ENCODE measurements at places on chromosomes 2 and 18.

DNA sequence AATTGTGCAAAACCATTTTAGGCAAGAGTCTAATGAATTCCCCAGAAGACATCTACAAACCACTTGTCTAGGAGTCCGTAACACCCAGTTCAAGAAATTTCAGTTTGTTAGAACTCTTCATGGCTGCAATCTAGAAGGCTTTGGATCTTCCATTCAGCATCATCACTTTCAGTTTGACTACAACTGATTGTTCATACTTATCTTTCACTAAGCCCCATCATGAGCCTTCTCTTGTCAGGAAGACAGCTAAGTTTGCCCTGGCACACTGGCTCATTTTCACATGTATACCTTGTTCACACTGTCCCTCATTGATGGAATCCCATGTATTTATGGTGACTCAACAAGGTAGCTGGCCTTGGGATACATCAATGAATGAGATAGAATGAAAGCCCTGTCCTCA lies 898.4 kb upstream of the CELF4 start:
- DNase-seq: no peak

- DNase-seq: no peak
Measured at GRCh38 chr2:235591921-235592320, 98.1 kb downstream of the AGAP1 start.

DNA sequence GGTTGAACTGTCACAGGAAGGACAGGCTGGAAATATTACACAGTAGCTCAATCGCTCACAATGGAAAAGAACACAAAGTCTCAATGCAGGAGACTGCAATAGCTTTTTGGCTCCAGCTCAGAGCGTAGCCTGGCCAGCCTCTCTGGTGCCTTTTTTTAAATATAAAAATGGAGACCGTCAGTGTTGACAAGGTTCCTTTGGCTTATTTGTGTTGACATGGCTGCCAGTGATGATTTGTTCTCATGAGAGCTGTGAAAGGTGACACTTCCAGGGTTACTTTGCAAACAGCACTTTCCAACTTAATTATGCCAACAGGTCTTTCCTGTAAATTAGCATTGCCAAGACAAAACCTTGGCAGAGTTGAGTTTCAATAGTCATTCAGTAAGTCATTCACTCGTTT lies 70.8 kb downstream of the KCNE4 start:
- DNase-seq: no peak

GRCh38 chr2:45283764-45284620 lies 274.7 kb upstream of the SIX2 start:
- DNase-seq: no peak

DNA sequence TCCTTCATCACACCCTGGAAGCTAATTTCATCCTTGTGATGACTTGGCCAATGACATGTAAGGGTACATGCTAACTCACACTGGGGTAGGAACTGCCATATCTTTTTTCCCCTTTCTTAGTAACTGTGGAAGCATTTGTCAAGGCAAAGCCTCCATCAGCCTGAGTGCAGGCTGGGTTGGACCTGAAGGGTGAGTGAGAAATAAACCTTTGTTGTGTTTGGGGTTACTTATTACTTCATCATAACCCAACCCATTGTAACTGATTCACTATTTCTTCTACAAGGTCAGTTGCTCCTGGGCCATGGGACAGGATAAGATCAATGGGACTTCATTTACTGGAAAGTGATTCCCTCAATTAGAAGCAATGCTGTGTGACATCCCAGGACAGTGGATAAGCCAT lies 108.4 kb downstream of the COL6A3 start:
- DNase-seq: no peak

DNA sequence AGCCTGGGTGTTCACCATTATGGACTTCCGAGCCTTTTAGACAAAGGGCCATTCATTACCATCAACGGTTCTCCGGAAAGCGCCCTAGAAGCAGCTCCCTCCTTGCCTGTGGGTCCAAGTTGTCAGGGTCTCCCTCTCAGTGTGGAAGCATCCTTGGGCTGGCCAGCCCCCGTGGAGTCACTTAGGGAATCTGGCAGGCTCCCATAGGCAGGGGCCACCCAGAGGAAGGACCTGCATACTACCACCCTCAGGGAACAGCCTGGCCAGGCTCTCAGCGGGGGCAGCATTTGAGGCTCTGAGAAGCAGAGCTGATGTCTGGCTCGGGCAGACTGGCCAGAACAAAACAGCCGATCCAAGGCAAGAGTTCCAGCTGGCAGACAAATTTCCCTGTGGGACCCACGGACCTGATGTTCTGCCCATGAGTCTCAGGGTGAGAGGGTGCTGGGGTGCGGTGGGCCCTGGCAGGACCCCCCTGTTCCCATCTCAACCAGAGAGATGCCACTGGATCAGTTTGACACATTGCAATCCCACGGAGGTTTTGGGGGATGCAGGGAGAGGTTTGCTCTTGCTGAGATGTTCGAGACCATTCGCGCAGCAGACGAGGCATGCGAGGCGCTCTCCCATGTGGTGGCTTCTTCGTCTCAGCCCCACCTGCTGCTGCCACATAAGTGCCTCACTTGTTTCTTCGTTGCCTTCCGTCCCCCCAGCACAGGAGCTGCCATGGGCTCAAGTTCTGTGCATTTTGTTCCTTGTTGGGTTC lies 56.9 kb downstream of the ACKR3 start:
- DNase-seq: no peak

DNA sequence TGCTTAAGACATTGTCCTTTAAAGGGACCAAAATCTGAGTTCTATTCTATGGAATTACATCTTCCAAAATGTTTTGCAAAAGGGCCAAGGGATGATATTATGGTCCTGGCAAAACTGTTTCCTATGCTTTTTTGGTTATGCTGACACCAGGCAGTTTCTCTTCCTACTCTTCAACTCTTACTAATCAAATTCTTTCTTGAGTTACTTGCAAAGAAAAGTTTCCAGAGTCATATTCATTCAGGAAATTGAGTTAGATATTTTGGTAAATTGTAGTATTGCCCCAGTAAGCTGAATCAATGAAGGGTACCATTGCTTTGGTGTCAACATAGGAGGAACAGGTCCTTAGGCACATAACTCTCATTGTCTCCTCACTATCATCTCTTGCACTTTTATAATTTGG lies 118.8 kb downstream of the DPP4 start:
- no peak for DNase-seq

DNA sequence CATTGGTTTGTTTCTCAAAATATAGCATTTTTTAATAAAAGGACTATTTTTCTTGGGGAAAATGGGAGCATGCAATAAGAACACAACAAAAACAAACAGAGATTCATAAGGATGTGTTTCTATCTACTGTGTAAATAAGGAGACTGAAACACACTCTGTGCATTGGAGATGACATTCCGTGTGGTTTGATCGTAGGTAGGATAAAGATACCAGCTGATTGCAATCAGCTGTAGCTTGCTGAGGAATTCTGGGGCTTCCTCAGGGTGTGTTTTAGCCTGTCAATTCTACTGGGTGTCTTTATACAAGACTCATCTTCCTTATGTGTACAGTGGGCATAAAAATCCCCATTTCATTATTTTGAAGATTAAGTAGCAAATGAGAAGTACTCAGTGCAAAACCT lies 591.6 kb downstream of the DSC3 start:
- DNase-seq: no peak

GRCh38 chr2:23286758-23287704 lies 97.9 kb upstream of the KLHL29 start:
- no peak for DNase-seq

DNA sequence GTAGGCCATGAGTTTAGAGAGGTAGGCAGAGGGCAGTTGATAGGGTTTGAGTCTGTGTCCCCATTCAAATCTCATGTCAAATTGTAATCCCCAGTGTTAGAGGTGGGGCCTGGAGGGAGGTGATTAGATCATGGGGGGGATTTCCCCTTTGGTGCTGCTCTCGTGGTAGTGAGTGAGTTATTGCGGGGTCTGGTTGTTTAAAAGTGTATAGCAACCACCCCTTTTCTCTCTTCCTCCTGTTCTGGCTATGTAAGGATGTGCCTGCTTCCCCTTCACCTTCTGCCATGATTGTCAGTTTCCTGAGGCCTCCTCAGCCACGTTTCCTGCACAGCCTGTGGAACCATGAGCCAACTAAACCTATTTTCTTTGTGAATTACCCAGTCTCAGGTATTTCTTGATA lies 25.5 kb downstream of the MARCHF4 start:
- DNase-seq: no peak

DNA sequence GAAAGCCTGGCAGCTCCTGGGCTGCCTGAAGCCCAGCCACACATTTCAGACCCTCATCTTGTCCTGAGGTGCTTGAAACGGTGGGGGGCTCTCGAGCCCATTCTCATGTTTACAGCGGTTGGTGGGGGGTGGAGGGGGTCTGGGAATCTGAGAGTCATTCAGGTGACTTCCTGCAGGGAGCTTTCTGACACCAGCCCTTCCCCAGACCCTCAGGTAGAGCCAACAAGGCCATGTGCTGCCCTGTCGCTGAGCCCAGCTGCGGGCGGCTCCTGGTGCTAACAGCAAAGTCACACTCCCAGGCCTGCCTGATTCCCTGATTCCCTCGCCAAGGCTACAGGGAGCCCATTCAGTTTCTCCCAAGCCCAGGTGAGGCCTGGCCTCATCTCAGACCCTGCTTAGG lies 324.9 kb upstream of the MEX3C start:
- no peak for DNase-seq

- no peak for DNase-seq
Measured at GRCh38 chr2:220134756-220135534, 507.5 kb downstream of the SLC4A3 start.

DNA sequence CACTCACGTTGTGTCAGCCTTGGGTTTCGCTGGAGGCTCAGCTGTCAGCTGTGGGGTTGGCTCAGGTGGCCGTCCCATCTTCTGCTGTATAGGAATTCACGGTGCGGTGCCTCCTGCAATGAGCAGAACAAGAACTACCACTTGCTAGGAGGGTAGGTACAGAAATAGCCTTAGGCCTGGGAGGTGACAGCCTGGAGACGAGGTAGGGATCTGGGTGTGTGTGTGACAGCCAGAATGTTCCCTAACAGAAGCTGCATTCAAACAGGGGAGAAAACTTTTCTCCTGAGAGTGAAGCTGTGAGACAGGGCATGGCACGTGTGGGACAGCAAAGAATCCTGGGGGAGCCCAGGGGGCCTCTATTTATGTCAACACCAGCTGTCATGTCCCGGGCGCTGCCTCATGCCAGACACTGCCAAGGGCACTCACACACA lies 8.4 kb upstream of the MAL start:
- no peak for DNase-seq

GRCh38 chr2:186518945-186519344 lies 32.9 kb downstream of the ZC3H15 start:
- DNase-seq: no peak

GRCh38 chr2:97834610-97835009 lies 121.2 kb downstream of the ZAP70 start:
- no peak for DNase-seq

- DNase-seq: no peak
Measured at GRCh38 chr2:140286377-140286776, 1506.2 kb upstream of the NXPH2 start.

- no peak for DNase-seq
Measured at GRCh38 chr2:146939991-146940685, 904.7 kb upstream of the ACVR2A start.

GRCh38 chr18:34594266-34594665 lies 115.8 kb upstream of the DTNA start:
- no peak for DNase-seq

- DNase-seq: no peak
Measured at GRCh38 chr2:42214669-42215068, 45.5 kb downstream of the EML4 start.

DNA sequence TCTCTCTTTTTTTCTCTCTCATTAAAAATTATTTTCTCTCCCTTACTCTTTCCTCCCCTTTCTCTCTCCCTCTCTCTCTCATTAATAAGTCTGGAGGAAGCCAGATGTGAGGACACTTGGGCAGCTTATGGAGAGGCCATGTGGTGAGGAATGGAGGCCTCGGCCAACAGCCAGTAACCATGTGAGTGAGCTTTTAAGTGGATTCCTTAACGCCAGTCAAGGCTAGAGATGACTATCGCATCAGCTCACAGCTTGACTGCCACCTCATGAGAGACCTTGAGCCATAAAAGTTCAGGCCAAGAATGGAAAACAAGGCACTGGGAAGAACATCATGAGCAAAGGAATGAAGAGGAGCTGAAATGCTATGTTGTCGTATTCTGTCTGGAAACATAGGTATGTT lies 39.1 kb downstream of the ETAA1 start:
- no peak for DNase-seq

DNA sequence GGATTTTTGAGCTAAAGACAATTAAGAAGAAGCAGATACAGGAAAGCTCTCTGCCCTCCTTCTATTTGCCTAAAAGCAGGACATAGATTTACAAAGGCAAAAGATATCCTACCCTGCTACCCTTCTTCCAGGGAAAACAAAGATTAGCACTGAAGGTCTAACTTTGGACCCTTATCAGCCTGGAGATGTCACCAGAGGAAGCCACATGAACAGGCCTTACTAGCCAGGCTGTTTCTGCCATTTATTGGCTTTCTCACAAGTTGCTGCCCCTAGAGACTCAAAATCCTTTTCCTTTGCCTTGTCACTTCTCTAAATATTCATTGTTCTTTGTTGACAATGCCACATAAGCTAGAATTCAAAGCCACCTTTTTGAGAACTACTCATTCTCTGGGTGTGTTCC lies 147.3 kb downstream of the B3GNT2 start:
- no peak for DNase-seq

DNA sequence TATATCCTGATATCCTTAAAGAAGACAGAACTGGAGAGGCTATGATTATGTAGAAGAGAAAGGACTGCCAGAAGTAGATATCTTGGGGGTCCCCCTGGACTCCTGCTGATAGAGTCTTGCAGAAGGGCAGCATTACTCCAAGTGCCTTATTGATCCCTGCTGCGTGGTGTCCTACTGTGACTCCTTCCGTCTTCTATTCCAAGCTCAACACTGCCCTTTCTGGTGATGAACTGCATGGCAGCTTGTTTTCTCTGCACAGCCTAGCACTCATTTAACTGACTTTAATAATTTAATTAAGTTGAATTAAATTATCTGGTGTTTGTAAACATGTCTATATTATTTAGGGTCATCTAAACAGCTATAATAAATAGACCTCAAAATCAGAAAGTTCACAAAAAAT lies 194.1 kb upstream of the DSEL start:
- no peak for DNase-seq

DNA sequence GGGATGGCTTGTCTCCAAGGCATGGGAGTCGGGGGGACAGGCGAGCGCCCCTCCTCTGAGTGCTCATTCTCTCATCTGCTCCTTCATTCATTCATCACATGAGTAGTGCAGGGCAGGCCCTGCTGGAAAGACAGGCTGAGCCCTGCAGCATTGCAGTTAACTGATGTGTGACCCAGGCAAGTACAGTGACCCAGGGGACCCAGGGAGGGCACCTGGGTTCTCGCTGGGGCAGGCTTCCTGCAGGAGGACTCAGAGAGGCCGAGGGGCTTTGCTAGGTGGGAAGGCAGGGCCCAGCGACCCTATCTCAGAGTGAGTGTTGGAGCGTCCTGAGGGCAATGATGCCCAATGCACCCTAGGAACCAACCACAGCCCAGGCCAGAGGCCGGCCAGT lies 30.6 kb downstream of the HJURP start:
- DNase-seq: no peak

DNA sequence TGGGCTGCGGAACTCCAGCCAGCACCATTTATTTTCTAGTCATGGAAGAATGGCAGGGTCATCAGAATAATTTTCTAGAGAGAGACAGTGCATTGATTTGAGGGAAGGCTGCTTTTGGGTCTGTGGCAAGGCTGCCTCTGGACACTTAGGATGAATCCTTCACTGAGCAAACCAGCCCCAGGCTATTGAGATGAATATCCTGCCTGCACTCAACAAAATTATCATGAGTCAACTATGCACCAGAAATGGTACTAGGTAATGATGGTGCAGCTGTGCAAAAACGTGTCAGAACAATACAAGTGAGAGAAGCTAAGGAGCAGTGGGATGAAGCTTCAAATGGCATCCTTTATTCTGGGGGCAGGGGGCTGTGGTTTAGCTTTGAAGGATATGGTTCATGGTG lies 115.8 kb downstream of the SPHKAP start:
- DNase-seq: no peak

All from activated CD8-positive, alpha-beta memory T cell treated with anti-CD3 and anti-CD28 coated beads for 1 hour (primary cell).